CD4-positive, alpha-beta memory T cell (primary cell): ENCODE measurements at places on chromosomes 5 and 9. TPM values are rescaled to one million over a fixed set of nuclear protein-coding genes. Genes with fewer than 3 reads are reported as not detected.

Gene PGM5
- polyA plus RNA-seq: not detected

Gene MSH3
- 16.4 TPM for polyA plus RNA-seq

Gene FGF1
- not detected for polyA plus RNA-seq

Gene PAPPA
- not detected for polyA plus RNA-seq

DNA sequence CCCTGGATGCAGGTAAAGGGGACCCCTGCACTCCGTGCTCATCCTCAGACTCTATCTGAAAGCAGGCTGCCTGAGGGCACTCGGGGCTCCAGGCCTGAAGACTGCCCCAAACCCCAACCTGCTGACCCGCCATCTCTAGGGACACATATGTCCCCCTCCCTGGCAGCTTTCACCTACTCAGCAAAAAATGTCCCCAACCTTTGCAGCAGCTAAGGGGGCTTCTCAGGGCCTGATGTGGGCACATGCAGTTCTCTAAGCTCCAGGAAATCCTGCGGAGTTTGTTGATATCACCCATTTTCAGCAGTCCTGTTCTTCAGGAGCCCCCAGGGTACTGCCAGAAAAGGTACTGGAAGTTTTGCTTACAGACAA is 2.2 kb upstream of the DPH7 start:
- no peak overlapping the region for H3K4me3 ChIP-seq
- peaks cover 4% of the 10 kb centered on the region for H3K36me3 ChIP-seq
- DNase-seq: no peak
- peaks cover 29% of the 10 kb centered on the region for H3K4me1 ChIP-seq
- no peak overlapping the region for H3K27ac ChIP-seq

GRCh38 chr9:89680547-89681467 is 76.0 kb downstream of the GADD45G start:
- DNase-seq: no peak
- no peak overlapping the region for H3K4me3 ChIP-seq
- H3K4me1 ChIP-seq: no peaks in the 10 kb centered on the region
- H3K36me3 ChIP-seq: no peaks in the 10 kb centered on the region
- H3K27ac ChIP-seq: no peak overlapping the region

- H3K36me3 ChIP-seq: peaks cover 12% of the 10 kb centered on the region
- peak overlapping the region; percentile 4 for H3K4me3 ChIP-seq
- H3K27me3 ChIP-seq: no peaks in the 10 kb centered on the region
- peak overlapping the region; percentile 55 for H3K27ac ChIP-seq
Observed at GRCh38 chr9:89426384-89426961, 71.4 kb downstream of the SEMA4D start.

DNA sequence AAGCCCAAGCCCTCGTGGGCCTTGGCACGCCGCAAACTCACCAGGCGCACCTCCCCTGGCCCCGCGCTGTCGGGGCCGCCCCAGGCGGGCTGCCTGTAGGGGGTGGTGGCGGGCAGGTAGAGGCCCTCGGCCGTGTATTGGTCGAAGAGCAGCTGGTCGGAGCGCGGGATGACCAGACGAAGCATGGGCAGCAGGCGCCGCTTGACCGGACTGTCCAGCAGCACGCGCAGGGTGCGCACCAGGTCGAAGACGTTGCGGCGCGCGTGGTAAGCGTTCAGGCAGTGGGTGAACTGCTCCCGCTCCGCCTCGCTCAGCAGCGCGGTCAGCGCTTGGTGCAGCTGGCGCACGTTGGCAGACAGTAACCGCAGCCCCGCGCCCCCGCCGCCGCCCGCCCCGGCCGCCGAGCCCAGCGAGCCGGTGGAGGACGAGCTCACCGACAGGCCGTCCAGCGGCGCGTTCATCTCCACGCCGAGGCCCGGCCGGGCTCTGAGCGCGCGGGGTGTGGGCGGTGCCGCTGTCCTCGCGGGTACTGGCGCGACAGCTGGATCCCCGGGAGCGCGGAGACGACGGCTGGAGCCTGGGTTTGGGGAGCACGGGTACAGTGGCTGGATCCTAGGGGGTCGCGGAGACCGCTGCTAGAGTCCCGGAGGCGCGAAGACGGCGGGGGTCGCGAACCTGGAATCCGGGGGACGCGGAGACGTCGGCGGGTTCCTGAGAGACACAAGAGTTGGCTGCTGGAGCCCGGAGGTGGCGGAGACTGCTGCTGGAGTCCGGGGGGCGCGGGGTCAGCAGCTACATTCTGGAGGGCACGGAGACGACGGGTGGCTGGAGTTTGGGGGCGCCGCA is 709 bp downstream of the WHRN start:
- H3K4me1 ChIP-seq: peaks cover 22% of the 10 kb centered on the region
- H3K4me3 ChIP-seq: no peak overlapping the region
- H3K36me3 ChIP-seq: no peaks in the 10 kb centered on the region
- no peaks in the 10 kb centered on the region for H3K27me3 ChIP-seq

DNA sequence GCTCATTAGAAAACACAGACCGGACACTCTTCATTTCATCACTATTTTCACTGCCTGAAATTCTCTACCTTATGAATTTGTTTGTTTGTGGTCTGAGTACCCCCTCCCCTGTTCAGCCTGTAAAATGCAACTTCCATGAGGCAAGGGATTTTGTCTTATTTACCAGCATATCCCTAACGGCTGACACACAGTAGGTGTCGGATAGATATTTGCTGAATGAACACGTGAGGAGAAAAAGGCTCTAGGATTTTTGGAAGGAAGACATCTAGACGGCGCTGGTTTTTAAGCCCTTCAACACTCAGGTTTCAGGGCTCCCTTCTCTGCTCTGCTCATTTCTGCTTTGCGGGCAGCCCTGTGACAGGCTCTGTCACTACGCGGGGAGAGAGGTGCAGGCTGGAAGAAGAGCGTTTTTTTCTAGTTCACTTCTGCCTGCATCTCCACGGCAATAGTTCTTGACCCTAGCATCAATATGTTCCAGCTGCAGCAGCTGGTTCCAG is 41.0 kb downstream of the KCNMB1 start:
- H3K36me3 ChIP-seq: no peaks in the 10 kb centered on the region
- no peak overlapping the region for H3K4me3 ChIP-seq
- no peaks in the 10 kb centered on the region for H3K27me3 ChIP-seq
- H3K27ac ChIP-seq: no peak overlapping the region
- DNase-seq: no peak

DNA sequence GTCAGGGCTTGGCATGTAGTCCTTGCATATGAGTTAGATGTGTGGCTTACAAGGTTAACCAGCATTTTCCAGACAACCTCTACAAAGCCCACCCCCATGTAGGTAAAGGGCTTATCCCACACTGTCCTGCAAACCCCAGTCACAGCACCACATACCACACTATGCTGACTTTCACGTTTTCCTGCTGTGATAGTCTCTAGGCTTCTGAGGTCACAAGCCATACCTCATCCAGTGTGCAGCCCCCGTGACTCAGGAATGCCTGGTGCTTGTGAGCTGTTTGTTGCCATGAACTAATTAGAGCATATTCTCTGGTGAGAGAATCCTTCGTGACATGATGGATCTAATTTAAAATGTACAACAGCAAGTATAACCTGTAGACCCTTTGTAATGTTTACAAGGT is 50.8 kb downstream of the ERAP1 start:
- H3K27ac ChIP-seq: no peak overlapping the region
- no peaks in the 10 kb centered on the region for H3K4me1 ChIP-seq
- no peak overlapping the region for H3K4me3 ChIP-seq

DNA sequence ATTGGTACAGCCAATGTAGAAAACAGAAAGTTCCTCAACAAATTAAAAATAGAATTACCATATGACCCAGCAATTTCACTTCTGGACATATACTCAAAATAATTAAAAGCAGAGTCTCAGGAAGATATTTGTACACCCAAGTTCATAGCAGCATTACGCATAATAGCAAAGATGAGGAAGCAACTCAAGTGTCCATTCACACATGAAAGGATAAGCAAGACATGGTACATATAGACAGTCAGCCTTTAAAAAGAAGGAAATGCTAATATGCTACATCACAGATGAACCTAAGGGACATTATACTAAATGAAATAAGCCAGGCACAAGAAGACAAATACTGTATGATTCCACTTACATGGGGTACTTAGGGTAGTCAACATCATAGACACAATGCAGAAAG is 76.7 kb downstream of the ANXA2R start:
- no peaks in the 10 kb centered on the region for H3K36me3 ChIP-seq
- H3K4me3 ChIP-seq: no peak overlapping the region
- H3K4me1 ChIP-seq: peaks cover 3% of the 10 kb centered on the region
- H3K27me3 ChIP-seq: no peaks in the 10 kb centered on the region
- no peak for DNase-seq

GRCh38 chr5:1205255-1206180 is 4.1 kb downstream of the SLC6A19 start:
- H3K4me1 ChIP-seq: no peaks in the 10 kb centered on the region
- no peaks in the 10 kb centered on the region for H3K27me3 ChIP-seq
- no peaks in the 10 kb centered on the region for H3K36me3 ChIP-seq
- no peak overlapping the region for H3K4me3 ChIP-seq
- DNase-seq: no peak
- no peak overlapping the region for H3K27ac ChIP-seq

DNA sequence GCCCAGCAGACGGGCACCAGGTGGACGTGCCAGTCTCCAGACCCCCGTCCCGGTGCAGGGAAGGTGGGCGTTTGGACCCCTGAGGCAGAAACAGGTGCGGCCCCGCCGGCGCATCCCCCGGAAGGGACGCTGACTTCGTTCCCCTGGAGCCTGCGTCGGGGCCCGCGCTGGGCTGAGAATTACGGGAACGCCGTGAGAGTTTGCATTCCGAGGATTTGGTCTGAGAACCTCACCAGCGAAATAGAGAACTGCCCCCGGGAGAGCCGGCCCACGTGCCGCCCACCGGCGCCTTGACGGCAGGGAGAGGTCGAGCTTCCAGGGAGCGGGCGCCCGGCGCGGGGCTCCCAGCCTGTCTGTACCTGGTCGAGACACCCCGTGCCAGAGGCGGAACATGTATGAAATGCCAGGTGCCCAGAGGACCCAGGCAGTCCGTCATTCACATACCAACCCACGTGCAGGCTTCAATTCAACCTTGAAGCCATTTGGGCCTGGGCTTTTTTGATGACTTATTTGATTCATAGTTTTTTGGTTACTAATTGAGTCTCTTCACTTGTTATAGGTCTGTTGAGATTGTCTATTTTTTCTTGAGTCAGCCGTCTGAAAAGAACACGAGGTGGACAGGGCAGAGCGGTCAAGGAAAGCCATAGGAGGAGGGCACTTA is 877 bp upstream of the CAMSAP1 start:
- H3K4me3 ChIP-seq: no peak overlapping the region
- H3K27ac ChIP-seq: peak overlapping the region; percentile 66
- H3K27me3 ChIP-seq: no peaks in the 10 kb centered on the region
- DNase-seq: no peak

GRCh38 chr5:37165761-37166160 is 83.4 kb downstream of the CPLANE1 start:
- no peaks in the 10 kb centered on the region for H3K4me1 ChIP-seq
- H3K36me3 ChIP-seq: no peaks in the 10 kb centered on the region
- H3K27me3 ChIP-seq: no peaks in the 10 kb centered on the region
- no peak overlapping the region for H3K27ac ChIP-seq
- no peak overlapping the region for H3K4me3 ChIP-seq

DNA sequence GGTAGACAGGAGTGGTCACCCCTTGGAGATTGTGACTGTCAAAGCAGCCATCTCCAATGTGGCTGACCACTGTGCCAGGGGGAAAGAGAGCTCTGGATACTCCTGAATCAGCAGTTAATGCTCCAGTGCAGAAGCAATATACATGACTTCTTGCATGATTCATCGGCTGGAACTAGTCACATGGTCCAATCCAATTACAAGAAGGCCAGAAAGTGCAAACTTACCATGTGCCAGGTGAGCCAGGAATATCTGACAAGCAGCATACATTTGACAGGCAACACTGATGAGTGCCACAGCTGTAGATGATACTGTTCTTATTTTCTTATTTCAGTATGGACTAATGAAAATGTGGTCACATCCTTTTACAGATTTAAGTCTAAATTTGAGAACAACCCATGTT is 440.0 kb upstream of the MPDZ start:
- H3K27me3 ChIP-seq: no peaks in the 10 kb centered on the region
- no peak overlapping the region for H3K4me3 ChIP-seq
- H3K36me3 ChIP-seq: no peaks in the 10 kb centered on the region
- H3K27ac ChIP-seq: no peak overlapping the region
- no peak for DNase-seq

DNA sequence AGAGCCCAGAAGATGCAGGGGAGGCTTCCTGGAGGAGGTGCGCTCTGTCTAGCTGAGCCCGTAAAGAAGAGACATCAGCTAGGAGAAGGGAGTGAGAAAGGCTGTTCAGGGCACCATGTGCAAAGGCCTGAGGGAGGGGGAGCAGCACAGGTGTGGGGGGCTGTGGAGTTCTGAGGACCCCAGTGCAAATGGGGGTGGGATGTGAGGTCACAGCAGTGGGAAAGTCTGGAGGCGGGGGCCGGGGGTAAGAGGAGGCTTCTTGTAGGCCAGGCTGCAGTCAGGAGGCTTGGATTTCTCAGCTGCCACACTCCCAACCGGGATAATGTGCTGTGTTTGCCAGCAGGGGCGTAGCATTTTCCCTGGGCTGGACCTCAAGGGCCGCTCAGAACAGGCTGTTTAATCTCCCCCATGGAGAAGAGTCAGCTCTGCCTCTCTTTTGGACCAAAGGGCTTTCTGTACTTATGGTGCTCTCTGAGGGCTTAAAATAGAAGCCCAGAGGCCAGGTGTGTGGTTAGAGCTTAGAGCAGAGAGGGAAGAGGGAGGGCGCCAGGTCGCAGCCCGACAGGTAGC is 5.7 kb downstream of the NEURL1B start:
- H3K27me3 ChIP-seq: peaks cover 3% of the 10 kb centered on the region
- H3K4me1 ChIP-seq: no peaks in the 10 kb centered on the region
- H3K36me3 ChIP-seq: no peaks in the 10 kb centered on the region
- H3K27ac ChIP-seq: no peak overlapping the region
- H3K4me3 ChIP-seq: no peak overlapping the region
- DNase-seq: no peak

- H3K4me3 ChIP-seq: no peak overlapping the region
- no peaks in the 10 kb centered on the region for H3K36me3 ChIP-seq
- H3K4me1 ChIP-seq: no peaks in the 10 kb centered on the region
Observed at GRCh38 chr9:109771087-109771486, 8.9 kb upstream of the PALM2AKAP2 start.

GRCh38 chr5:526456-527088 is 2.3 kb upstream of the SLC9A3 start:
- H3K4me3 ChIP-seq: no peak overlapping the region
- peaks cover 32% of the 10 kb centered on the region for H3K27me3 ChIP-seq
- peaks cover 32% of the 10 kb centered on the region for H3K4me1 ChIP-seq
